ENCODE measurements at places on chromosomes 1 and 21. TPM values are rescaled to one million over a fixed set of nuclear protein-coding genes. Genes with fewer than 3 reads are reported as not detected.

The SOX13 gene
- 108 TPM for total RNA-seq

The BATF3 gene
- total RNA-seq, result 3.5 TPM

DNA sequence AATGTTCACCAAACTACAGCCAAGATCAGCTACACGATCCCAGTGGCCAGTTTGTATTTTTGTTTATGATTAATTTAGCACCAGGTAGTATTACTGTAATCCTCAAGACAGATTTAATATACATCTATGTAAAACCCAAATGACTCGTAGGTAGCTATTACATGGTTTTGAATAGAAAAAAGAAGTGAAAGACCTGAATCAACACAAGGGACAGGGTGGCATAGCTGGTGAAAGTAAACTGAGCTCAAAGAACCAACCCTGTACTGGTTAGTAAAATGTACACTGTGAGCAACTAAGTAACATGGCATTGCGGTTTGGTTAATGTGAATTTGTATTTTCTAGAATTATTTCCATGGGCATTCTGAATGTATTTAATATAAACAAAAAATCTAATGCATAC lies 8.8 kb downstream of the GPATCH2 start:
- peaks cover 8% of the 10 kb centered on the region for H3K4me1 ChIP-seq
- no peak overlapping the region for H3K27ac ChIP-seq
- H3K36me3 ChIP-seq, result peaks cover 8% of the 10 kb centered on the region
- no peak for DNase-seq

DNA sequence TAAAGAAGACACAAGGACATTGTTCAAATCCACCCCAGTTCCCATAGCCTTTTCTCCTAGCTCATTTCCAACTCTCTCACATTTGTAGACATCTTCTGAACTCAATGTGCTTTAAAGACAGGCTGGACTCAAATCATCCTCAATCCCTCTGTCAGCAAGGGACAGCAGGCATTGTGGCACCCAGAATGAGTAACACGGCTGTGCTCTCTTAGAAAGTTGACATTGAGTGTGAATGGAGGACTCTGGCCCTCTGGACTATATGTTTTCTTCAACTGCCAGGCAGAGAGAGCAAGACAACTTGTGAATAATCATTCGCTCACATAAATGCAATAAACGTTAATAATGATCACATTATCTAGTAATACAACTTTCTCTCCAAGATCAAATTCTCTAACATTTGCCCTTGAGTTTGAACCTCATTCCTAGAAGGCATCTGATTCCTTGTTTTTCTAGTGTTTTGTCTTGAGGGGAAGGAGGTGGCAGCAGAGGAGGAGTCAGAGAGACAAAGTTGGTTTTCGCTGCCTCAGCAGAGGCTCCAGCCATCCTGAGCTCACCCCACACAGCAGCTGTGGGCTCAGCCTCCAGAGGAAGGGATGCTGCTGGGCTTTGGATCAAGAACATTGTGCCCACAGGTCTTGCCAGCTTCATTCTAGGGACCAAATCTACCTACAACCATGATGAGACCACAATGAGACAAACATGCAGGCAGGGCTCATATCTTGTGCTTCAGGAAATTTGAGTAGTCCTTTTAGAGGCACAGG lies 85.1 kb downstream of the BCAR3 start:
- H3K36me3 ChIP-seq, result no peaks in the 10 kb centered on the region
- H3K27me3 ChIP-seq, result no peaks in the 10 kb centered on the region
- peak overlapping the region; percentile 24 for H3K27ac ChIP-seq
- DNase-seq, result no peak
- H3K4me3 ChIP-seq, result no peak overlapping the region
- peaks cover 23% of the 10 kb centered on the region for H3K4me1 ChIP-seq
